ENCODE measurements at places on chromosomes 12 and 14.

- DNase-seq: no peak
These were observed 14.2 kb upstream of the TXNRD1 start for GRCh38 chr12:104201238-104202001.

- no peak for DNase-seq
These were observed 275.9 kb downstream of the EGLN3 start for GRCh38 chr14:33674927-33675326.

GRCh38 chr14:69712599-69713088, 54.3 kb upstream of the SRSF5 start:
- no peak for DNase-seq

GRCh38 chr12:109845824-109846205, 12.6 kb upstream of the TRPV4 start:
- no peak for DNase-seq

DNA sequence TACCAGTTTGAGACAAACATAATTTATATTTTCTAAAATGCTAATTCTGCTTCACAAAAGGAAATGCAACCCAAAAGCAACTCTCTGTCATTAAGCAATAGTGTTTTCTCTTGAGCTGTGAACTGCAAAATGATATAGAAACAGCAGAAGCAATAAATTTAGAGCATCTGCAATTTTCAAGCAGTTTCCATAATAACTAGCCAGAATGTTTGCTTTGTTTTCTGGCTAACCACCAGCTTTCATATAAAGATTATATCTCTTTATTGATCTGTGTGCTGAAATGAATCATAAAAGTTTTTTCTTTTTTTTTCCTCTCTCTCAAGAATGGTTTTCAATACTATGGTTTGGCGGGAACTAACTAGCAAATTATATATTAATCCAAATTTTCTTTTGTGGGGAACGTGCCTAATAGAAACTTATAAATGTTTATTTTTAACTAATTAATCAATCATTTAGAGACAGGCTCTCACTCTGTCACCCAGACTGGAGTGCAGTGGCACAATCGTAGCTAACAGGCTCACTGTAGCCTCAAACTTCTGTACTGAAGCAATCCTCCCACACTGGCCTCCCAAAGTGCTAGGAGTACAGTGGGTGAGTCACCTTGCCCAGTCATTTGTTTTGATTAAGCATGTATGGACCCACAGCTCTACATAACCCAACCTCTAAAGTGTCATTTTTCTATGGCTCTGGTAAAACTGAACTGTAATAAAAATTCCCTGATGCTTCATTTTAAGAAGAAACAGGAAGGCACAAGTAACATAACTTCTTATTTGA, 830.1 kb upstream of the MGAT4C start:
- DNase-seq: no peak

- DNase-seq: no peak
These were observed 124.1 kb downstream of the ARMH4 start for GRCh38 chr14:58027904-58028303.

DNA sequence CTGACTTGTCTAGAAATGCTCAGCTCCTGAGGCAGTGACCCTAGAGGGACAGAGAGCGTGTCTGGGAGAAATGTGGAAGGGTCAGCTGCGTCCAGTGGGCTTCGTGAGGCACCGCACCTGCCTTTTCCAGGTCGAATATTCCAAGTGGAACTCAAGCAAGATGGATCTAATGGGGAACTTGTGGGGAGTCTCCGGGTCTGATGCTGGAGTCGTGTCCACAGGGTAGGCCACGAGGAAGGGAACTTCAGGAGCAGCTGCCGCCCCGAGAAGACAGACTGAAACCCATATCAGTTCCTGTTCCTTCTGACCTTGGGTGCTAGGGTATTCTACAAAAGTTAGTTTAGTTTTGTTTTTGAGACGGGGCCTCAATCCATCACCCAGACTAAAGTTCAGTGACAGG, 67.5 kb downstream of the TNFAIP2 start:
- DNase-seq: no peak

DNA sequence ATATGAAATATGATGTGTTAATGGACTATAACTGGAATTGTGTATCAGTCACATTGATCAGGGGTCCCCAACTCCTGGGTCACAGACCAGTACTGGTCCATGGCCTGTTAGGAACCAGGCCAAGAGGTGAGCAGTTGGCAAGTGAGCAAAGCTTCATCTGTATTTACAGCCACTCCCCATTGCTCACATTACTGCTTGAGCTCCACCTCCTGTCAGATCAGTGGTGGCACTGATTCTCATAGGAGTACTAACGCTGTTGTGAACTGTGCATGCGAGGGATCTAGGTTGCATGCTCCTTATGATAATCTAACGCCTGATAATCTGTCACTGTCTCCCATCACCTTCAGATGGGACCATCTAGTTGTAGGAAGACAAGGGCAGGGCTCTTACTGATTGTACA, 72.3 kb downstream of the CDK17 start:
- no peak for DNase-seq

- peak; percentile 91 for DNase-seq
These were observed at the start of gene DENND5B for GRCh38 chr12:31590642-31591379. TSS of gene DENND5B (minus strand) at chr12:31591136. CDS start at chr12:31590832, 304 bp downstream.

- DNase-seq: no peak
These were observed 426.0 kb downstream of the GALC start for GRCh38 chr14:87566991-87567390.

DNA sequence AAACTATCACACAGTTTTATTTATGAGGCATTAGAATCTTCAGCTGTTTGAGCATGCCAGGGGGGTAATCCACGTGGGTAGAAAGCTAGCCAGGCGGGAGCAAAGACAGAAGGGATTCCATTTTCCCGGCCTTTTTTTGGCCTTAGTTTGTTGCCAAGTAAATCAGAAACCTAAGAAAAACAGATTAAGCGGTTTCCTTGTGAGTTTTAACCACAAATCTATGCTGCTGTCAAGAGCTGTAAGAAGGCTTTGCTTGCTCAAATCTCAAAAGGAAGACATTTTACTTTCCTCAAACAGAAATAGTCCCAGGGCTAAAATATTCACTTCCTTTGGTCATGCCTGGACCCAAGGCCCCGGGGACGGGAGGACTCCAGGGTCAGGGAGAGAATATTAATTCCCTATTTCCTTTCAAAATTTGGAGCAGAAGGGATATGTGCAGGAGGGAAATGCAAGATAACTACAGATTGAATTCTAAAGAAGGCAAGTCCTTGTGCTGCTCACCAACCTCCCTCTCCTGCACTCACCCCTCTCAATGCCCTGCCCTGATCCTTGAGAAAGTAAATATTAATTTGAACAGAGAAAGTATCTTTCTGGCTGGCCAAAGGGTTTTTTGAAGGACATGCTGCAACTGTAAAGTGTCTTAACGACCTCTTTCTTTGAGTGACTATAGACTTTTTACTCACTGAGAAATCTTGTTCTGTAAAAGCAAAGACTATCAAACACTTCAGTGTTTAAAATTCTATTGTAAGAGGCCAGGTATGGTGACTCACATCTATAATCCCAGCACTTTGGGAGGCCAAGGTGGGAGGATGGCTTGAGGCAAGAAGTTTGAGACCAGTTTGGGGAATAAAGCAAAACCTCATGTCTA, 75.7 kb downstream of the HSD17B6 start:
- no peak for DNase-seq

GRCh38 chr14:51806026-51807023, 54.1 kb upstream of the GNG2 start:
- no peak for DNase-seq

DNA sequence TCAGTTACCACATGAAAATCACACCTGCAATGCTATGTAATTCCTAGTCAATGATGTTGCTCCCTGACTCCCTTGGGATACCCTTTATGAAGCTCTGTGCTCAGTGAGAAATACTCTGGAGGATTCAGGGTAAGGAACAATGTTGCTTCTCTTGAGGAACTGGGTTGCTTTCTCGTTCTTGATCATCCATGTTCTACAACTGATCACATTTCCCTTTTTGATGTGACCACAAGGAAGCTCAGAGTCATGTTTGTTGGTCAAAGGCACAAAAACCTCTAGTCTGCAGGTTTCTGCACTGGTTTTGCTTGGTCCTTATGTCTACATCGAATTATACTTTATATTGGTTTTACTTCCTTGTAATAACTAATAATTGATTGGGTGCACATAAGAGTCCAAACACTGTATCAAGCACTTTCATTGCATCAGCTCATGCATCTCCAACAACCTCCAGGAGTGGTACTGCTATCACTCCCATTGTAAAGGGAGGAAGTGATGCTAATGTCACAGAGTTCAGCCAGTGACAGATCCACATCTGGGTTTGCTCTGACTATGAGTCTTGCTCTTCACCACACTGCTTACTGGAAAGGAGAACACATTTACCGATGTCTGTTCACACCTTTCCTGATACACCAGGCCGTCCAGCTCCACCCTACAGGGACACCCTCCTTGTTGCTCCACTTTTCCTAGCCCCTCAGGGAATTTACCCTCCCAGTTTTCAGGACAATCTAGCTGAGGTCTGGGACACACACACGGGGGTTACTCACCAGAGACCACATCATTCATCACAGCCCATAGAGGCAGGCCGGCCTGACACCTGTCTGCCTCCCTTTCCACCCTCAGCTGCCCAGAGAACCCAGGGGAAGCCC, 41.0 kb downstream of the CMKLR1 start:
- DNase-seq: no peak

- no peak for DNase-seq
These were observed 14.6 kb upstream of the DDHD1 start for GRCh38 chr14:53167602-53168328.

- no peak for DNase-seq
These were observed 493 bp downstream of the NUMB start for GRCh38 chr14:73457924-73458182.

DNA sequence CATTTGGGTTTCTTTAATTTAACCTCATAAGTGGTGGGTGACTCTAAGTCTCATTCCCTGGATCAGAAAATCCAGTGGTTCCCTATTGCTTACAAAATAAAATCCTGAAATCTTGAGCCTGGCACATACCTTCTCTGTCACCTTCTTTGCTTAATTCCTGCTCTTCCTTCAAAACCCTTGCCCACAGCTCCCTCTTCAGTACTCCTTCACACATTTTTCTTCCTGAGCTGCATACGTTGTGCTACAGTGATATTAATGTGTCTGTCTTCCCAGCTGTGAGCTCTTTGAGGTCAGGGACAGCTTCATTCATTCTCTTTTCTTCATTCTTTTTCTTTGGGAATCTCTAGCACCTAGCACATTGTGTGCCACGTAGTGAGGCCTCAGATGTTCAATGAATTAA, 9.5 kb downstream of the TSPAN11 start:
- no peak for DNase-seq

DNA sequence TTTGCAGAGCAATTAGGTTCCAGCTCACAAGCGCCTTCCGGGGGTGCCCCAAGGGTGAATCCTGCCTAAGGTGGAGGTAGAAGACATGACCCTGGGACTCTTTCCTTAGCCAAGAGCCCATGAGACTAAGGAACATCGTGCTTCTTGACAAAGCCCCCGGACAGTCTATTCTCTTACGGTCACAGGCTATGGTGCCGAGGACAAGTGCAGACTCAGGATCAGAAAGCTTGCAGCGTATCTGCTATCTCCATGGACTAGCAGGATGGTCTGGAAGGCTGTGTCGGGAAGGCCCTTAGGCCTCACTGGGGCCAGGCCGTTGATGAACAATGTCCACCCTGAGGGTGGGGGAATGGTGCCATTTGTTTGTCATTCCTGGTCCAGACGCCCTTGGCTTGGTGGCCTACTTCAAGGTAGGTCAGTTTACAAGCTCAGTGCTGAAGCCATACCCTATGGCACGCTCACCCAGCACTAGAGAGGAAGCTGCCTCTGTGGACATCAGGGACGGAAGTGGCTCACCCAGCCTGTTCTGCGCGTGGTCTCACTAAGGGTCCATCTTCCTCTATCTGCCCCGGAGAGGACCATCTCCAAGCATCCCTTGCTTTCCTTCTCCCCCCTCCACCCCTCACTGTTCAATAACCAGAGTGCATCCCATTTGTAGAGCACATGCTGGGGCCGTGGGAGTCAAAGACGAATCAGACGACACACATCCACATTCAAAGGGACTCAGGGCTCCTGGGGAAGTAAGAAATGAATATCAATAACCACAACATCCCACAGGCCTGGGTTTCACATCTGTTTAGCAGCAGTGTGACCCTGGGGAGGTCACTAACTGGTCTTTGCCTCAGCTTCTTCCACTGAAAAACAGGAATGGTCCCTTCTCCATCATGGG, 45.0 kb upstream of the IQSEC3 start:
- DNase-seq: no peak

DNA sequence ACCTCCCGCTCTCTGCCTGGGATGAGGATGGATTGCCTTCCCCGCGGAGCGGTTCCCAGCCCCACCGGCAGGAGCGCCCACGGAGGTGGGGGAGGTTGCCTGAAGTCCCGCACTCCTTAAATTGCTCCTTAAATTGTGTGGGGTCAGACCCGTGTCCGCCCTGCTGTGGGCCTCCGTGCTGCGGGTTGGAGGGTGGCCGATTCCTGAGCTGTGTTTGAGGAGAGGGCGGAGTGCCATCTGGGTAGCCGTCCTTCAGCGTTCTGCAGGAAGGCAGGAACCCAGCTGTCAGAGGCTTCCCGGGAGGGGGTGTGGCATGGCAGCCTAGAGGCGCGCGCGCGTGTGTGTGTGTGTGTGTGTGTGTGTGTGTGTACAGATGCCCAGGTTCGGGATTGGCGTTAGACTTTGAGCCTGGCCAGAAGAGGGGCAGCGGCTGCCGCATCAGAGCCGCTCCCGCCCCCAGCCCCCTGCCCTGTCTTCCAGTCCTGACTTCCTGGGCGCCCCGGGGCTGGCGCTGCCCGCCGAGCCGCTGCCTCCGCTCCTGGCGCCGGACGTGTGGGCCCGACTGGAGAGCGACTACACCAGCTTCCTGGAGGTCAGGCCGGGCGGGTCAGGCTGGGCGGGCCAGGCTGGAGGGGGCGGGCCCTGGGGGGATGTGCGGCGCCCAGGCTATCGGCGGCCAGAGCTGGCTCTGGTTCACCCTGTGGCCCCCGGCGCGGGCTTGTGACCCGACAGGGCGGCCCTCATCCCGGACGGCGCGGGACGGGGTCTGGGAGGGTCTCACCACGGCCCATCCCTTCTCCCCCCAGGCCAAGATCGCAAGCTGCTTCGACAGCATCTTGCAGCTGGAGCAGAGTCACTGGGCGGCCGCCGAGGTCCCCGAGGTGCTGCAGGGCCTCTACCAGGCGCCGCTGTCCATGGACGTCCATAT, 9.2 kb downstream of the EXOC3L4 start:
- DNase-seq: no peak
